ENCODE measurements at places on chromosomes 5 and 9.

DNA sequence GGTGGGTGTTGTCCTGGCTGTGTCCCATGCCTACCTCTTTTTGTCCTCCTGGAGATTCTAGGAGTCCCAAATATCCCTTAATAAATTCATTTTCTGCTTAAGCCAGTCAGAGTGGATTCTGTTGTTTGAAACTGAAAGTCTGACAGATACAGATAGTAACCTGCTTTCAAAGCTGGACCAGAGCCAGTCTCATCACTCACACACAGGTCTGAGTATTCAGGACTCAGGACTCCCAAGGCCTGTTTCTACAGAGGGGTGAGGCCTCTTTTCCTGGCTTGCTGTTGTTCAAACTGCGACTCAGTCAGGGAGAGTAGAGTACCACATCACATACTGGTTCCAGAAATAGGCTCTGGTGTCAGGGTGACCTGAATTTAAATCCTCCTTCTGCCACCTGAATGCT, 190.1 kb downstream of the PAX5 start:
- no peak for DNase-seq

DNA sequence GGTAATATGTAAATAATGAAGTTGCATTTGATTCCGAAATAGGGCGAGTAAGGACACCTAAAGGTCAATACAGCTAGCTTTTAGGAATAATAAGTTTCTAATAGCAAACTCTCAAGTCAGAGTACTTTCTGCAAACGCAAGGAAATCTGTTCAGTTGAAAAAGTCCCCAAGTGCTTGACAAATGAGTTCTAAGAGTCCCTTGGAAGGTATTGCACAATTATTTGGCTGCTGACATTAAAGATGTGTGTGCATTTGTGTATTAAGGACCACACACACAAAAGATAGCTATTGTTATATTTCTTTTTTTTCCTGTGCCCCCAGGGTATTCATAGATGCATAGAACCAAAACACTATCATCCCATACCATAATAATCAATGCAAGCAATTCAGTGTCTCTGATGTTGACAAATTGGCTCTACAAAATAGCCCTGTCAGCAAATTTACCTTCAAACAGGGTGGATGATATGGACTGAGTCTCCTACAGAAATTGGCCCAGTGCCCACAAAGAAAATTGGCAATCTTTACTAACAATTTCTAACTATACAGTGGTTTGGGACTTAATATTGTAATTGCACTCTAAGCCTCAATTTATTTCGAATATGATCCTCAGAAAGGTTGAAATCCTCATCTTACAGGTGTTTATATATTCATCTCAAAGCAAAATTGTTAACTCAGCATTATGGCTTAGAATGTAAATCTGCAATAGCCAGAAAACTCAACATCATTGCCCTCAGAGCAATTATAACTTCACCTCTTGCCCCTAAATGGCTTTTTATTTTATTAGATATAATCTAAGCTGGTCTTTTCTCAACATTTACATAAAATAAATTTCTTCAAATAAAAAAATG, 827.2 kb downstream of the MAT2B start:
- no peak for DNase-seq

DNA sequence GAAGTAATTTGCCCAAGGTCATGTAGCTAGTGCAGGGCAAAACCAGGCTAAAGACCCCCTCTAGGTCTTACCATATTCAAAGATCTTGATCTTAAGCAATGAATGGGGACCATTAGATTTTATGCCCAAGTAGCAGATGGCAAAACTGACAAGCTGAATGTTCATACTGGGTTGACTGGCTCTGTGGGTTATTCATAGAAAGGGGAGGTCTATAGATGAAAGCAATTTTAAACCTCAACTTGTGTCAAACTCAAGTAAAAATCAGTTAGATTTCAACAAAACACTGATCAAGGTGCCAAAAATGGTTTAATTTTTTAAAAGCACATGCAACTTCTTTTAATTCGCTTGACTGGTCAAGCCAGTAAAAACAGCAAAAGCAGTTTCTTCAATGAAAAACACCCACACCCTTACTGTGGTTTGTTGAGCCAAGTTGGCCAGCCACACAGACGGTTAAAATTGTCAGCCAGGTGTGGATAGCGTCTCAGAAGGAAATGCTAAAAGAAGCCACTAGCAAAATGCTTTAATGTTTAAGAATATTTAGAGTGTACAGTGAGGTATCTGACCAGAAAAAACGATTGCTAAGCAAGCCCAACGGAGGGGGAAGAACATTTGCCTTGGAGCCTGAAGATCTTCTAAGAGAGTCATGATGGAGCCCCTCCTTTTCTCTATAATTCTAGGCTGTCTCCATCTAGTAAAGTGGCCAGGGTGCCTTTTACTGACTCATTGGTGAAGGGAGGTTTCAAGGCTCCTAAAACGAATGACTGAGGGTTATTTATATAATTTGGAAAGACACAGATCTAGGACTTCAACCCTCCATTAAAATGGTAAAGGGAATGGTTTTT, 539.6 kb upstream of the CLINT1 start:
- no peak for DNase-seq

- no peak for DNase-seq
These were observed 6.6 kb downstream of the FAM193B start for GRCh38 chr5:177547736-177548135.

- no peak for DNase-seq
These were observed 41.0 kb upstream of the TMEM215 start for GRCh38 chr9:32742296-32742695.

DNA sequence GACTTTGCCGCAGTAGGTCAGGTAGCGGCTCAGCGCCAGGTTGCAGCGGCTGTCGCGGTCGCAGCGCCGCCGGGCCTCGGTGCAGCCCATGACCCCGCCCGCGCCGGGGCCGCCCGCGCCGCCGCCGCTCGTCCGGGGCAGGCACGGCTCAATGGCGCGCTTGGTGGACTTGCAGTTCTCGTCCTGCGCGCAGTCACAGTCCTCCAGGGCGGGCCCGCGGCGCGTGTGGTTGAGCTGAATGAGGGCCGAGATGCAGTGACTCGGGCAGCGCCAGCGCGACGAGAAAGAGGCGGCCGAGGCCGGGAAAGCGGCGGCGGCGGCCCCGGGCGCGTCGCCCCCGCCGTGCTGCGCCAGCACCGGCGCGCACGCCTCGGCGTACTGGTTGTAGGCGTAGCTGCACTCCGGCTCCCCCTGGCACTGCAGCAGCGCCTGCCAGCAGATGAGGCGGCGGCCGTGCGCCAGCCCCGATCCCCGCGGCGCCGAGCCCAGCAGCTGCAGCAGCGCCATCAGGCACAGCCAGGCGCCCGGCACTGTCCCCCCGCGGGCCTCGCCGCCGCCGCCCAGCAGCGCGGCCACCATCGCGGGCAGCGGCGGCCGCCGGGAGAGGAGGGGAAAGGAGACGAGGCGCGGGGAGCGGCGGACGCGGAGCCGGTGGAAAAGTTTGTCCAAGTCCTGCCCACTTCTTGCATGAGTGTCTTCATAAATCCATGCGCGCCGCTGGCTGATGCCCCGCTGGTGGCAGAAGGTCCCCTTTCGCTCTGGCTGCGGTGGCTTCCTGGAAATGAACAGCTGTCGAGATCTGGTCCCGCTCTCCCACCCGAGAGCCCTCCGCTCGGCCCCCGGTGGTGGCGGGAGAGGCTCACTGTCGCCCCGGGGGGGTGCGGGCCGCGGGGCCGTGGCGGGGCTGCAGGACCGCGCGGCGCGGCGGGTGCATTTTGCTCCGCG, 833 bp downstream of the GAS1 start:
- DNase-seq, result no peak

DNA sequence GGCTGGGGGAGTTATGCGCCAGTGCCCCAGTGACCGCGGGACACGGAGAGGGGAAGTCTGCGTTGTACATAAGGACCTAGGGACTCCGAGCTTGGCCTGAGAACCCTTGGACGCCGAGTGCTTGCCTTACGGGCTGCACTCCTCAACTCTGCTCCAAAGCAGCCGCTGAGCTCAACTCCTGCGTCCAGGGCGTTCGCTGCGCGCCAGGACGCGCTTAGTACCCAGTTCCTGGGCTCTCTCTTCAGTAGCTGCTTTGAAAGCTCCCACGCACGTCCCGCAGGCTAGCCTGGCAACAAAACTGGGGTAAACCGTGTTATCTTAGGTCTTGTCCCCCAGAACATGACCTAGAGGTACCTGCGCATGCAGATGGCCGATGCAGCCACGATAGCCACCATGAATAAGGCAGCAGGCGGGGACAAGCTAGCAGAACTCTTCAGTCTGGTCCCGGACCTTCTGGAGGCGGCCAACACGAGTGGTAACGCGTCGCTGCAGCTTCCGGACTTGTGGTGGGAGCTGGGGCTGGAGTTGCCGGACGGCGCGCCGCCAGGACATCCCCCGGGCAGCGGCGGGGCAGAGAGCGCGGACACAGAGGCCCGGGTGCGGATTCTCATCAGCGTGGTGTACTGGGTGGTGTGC, at the start of gene RXFP3:
Gene RXFP3, plus strand, starts transcription at position 6 of the 636 bp plus-strand sequence. Its CDS starts 355 bp downstream, at position 361.
- no peak for DNase-seq

GRCh38 chr9:90469865-90470387, 172.7 kb downstream of the DIRAS2 start:
- no peak for DNase-seq

GRCh38 chr5:140992828-140993227, 26.6 kb downstream of the PCDHAC2 start:
- DNase-seq, result no peak

All from NCI-H187 (cell line).